ENCODE measurements at places on chromosomes 6 and 20.

DNA sequence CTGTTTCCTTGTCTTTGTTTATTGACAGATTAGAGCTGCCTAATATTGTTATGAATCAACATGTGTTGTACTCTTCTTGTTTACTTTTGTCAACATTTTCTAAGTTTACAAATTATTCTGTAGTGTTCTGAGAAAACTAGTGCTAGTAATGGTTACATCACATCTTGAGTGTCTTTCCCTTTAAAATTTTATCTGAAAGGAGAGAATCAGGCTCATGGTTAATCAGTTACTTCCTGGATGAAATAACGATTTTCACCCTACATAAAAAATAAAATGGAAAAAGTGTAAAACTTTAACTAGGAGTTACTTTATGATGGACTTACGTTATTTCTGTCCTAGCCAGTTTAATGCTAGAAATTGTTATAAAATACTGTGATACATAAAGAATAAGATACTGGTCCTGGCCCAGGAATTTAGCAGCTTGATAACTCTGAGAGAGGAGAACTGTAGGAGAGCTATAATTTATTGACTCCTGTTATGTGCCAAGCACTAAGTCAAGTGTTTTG lies 26.4 kb upstream of the BMP5 start:
- no peak for DNase-seq

DNA sequence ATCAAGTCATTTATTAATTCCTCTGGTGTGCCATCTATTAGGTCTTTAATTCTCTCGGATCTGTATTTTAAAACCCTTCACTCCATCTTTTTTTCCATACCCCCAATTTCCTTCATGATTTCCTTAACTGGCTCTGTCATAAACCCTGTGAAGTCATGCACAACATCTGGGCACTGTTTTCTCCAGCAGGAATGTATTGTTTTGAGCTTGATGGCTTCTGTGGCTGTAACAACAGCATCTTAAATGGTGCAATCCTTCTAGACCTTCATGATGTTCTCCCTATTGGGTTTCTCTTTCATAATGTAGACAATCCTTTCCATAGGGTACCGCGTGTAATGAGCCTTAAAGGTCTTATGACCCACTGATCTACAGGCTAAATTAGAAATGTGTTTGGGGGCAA lies 29.0 kb downstream of the CDK19 start:
- DNase-seq: no peak

- no peak for DNase-seq
Observed at GRCh38 chr6:26394289-26394688, 7.8 kb upstream of the BTN3A1 start.

- DNase-seq: no peak
Observed at GRCh38 chr6:27531772-27532459, 59.0 kb upstream of the ZNF184 start.

- DNase-seq: no peak
Observed at GRCh38 chr6:163460307-163460782, 45.8 kb downstream of the QKI start.

- DNase-seq: no peak
Observed at GRCh38 chr6:148854992-148855391, 108.2 kb downstream of the UST start.

- no peak for DNase-seq
Observed at GRCh38 chr20:56428410-56428809, 16.4 kb downstream of the CASS4 start.
